ENCODE measurements at places on chromosomes 5 and 9. TPM values are rescaled to one million over a fixed set of nuclear protein-coding genes. Genes with fewer than 3 reads are reported as not detected.
A peak's percentile ranks its signal among the peaks of the same experiment; 100 is the strongest.

- H3K36me3 ChIP-seq, result no peaks in the 10 kb centered on the region
- no peak overlapping the region for H3K4me3 ChIP-seq
- no peak for DNase-seq
- H3K4me1 ChIP-seq, result peaks cover 7% of the 10 kb centered on the region
- no peaks in the 10 kb centered on the region for H3K27me3 ChIP-seq
Measured at GRCh38 chr9:96495341-96495740, 45.4 kb downstream of the HABP4 start.

- no peaks in the 10 kb centered on the region for H3K36me3 ChIP-seq
- DNase-seq, result no peak
- H3K4me1 ChIP-seq, result peaks cover 9% of the 10 kb centered on the region
- H3K27ac ChIP-seq, result no peak overlapping the region
- peaks cover 35% of the 10 kb centered on the region for H3K27me3 ChIP-seq
- no peak overlapping the region for H3K4me3 ChIP-seq
Measured at GRCh38 chr9:36134761-36135505, 1.6 kb upstream of the GLIPR2 start.

GRCh38 chr5:172805736-172806255 lies 28.3 kb upstream of the ERGIC1 start:
- peaks cover 9% of the 10 kb centered on the region for H3K4me1 ChIP-seq
- H3K36me3 ChIP-seq, result no peaks in the 10 kb centered on the region
- no peaks in the 10 kb centered on the region for H3K27me3 ChIP-seq
- DNase-seq, result no peak
- no peak overlapping the region for H3K27ac ChIP-seq

- no peak for DNase-seq
- peaks cover 11% of the 10 kb centered on the region for H3K4me1 ChIP-seq
- H3K36me3 ChIP-seq, result no peaks in the 10 kb centered on the region
- peaks cover 96% of the 10 kb centered on the region for H3K27me3 ChIP-seq
- no peak overlapping the region for H3K4me3 ChIP-seq
Measured at GRCh38 chr9:132163876-132164603, 2.2 kb downstream of the NTNG2 start.

DNA sequence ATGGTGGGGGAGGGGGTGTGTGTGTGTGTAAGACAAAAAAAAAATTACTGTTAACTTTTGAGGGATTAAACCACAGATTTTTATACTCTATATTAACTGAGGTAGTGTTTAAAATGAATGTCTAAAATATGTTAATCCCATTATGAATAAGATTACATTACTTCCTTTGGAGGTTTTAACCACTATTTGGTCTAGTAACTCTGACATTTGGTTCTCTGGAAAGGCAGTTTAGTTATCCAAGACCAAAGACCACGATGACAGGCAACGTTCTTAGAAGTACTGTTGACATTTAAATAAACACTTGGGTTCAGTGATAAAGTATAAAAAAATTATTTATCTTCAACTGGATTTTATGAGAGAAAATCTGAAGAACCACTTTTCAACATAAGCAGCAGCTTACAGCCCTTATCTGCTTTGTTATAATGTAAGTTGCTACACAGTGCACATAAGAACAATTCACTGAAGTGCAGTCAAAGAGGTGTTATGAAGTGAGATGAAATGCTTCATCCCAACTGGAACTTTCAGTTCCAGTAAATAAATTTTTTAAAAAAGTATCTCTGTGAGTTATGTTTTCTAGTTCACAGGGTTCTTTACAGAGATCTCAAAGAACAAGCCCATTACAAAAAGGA lies 94.5 kb downstream of the OSMR start:
- H3K27ac ChIP-seq, result no peak overlapping the region
- H3K4me1 ChIP-seq, result no peaks in the 10 kb centered on the region
- no peaks in the 10 kb centered on the region for H3K27me3 ChIP-seq

GRCh38 chr5:115309751-115310370 lies 13.4 kb upstream of the CCDC112 start:
- no peaks in the 10 kb centered on the region for H3K27me3 ChIP-seq
- H3K4me3 ChIP-seq, result no peak overlapping the region
- DNase-seq, result peak; percentile 40
- no peaks in the 10 kb centered on the region for H3K4me1 ChIP-seq
- no peaks in the 10 kb centered on the region for H3K36me3 ChIP-seq
- no peak overlapping the region for H3K27ac ChIP-seq

The GABRA1 gene
- total RNA-seq, result 0.16 TPM

The CCDC152 gene
- total RNA-seq, result 1.8 TPM

The CACNA1B gene
- total RNA-seq, result 0.20 TPM

The LCN6 gene
- total RNA-seq, result not detected

The TAF11L5 gene
- not detected for total RNA-seq

Measured in hepatocyte (in vitro differentiated cells).